ENCODE measurements at places on chromosomes 1 and 21.

- DNase-seq = peak; percentile 48
These were observed 2.2 kb downstream of the NUAK2 start for GRCh38 chr1:205319081-205320018.

DNA sequence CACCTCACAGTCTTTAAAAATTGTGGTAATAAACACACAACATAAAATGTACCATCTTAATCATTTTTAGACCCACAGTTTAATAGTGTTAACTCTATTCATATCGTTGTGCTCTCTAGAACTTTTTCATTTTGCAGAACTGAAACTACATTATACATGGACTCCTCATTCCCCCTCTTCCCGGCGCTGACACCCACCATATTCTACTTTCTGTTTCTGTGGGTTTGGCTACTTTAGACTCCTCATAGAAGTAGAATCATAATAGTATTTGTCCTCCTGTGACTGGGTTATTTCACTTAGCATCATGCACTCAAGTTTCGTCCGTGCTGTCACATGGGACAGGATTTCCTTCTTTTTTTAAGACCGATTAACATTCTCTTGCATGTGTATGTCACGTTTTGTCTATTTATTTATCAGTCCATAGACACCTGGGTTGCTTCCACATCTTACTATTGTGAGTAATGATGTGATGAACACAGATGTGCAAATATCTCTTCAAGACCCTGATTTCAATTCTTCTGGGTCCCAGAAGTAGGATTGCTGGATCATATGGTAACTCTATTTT lies 62.9 kb upstream of the TMPRSS2 start:
- no peak for DNase-seq

GRCh38 chr1:164622068-164622845 lies 63.3 kb downstream of the PBX1 start:
- DNase-seq = no peak

GRCh38 chr1:218339267-218339831 lies 5.8 kb upstream of the TGFB2 start:
- DNase-seq = peak; percentile 47

DNA sequence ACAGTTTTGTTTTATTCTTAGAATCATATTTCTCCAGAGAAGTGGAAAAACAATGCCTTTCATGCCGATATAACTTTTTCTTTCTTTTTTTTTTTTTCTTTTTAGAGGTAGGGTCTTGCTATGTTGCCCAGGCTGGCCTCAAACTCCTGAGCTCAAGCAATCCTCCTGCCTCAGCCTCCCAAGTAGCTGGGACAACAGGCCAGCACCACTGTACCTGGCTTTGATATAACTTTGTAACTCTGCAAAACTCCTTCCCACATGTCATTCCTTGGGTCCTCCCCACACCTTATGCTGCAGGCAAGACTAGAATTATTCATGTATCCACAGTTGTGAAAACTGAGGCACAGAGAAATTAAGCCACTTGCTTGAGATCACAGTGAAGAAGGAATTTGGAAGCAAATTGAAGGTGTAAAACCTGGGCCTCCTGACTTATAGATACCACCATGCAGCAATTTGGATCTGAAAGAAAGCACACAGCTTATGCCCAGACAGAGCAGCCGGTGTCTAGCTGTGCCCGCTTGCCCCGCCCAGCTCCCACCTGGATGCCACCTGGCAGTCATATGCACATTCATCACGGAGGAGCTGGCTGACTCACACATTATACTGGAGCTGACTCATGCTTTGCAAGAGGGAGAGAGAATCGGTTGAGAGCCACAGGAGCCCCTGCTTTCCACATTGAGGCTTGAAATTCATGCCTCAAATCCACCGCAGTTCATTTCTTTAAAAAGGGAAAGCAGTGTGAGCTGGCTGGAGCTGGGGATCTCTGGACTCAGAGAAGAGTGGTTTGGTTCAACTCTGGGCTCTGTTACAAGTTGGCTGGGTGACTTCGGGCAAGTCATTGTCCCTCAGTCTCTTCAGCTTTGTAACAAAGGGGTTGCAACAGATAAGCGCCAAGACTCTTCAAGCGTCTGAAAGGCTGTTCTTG lies 8.3 kb upstream of the SLC2A1 start:
- DNase-seq = peak; percentile 87

GRCh38 chr1:48558366-48558765 lies 86.4 kb upstream of the SPATA6 start:
- no peak for DNase-seq

- DNase-seq = no peak
These were observed 53.6 kb upstream of the DMRTA2 start for GRCh38 chr1:50476800-50477199.

DNA sequence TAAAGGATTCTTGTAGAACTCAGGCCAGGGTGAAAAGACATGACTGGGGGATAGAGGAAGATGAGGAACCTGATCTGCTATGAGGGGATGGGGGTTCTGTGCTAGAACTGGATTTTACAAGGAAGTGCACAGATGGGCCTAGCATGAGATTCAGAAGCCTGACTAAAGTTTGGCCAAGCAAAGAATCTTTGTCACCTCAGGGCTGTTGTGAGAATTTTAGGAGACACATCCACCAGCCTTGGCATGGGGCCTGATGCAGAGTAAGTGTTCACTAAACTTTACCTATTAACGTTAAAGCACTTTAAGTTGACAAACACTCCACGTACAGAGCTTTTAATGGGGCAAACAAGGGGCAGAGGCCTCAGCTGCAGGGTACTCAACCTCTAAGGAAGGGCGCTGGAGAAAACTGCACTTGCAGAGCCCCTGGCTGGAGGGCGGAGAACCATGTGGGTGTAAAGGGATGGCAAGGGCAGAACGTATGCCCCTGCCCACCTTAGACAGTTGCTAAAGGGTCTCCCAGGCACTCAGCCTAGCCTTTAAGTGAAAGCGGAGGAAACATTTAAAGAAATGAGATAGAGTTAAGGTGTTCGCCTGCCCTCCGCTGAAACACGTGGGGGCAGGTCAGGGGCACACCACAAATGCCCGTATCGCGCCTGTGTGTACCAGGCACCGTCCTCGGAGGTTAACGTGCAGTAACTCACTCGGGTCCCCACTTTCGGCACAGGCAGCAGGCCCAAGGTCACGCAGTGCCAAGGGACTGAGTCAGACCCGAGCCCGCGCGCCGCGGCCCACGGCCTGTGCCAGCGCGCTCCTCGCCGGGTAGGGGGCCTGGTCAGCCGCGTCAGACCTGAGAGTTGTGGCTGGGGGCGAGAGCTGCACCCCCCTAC lies 990 bp upstream of the MRPS6 start:
- no peak for DNase-seq
